ENCODE measurements at places on chromosomes 5 and 9. TPM values are rescaled to one million over a fixed set of nuclear protein-coding genes. Genes with fewer than 3 reads are reported as not detected.

Gene SLC1A1
- 0.49 TPM for polyA plus RNA-seq

DNA sequence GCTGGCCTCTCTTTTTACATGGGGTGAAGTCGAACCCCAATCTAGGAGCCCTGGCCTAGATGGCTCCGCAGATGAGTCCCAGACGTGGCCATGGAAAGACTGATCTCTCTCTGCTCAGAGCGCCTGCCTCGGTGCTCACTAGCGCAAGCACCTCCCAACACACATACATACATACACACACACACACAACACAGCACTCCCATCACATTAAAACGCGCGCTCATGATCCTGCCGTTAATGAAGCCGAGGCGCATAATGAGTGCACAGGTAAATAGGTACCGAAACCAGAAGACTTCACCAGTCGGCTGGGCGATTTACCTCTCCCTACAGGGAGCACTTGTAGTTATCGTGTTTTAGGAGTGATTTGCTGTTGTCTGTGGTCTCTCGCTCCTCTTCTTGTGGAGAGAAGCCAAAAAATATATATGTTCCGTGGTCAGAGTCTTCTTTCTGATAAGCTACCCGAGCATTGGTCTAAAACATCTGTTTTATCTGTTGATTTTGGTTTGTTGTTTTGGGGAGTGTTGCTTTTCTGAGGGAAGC is 207.7 kb downstream of the MEF2C start:
- DNase-seq, result no peak

DNA sequence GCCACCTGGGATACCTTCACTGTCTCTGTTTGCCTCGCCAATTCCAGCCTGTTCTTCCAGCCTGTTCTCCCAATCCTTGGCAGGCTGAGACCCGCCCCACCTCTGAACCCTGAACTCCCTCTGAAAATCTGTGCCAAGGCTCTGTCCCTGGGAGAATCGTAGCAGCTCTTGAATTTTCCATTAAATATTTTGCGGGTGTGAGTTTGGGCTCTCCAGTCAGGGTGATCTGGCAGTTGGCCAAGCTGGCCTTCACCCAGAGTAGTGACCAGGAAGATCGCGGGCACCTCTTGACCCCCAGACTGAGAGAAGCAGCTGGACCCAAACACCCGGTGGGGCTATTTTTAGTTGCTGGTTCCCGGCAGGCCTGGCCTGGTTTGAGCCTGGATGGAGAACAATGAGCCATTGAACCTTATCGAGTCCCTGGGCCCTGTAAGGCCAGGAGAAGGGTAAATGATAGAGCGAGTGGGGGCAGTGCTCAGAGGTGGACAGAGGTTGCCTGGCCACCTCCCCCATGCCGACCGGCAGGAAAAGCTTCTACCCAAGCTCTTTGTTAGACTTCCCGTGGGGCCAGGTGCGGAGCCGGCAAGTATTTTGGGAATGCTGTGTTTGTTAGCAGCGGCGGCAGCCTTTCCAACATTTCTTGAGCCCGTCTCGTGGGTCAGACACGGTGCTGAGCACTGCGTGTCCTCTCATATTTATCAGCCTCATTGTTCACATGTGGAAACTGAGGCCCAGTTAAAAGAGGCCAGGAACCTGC is 146.2 kb downstream of the RGS3 start:
- no peak for DNase-seq

DNA sequence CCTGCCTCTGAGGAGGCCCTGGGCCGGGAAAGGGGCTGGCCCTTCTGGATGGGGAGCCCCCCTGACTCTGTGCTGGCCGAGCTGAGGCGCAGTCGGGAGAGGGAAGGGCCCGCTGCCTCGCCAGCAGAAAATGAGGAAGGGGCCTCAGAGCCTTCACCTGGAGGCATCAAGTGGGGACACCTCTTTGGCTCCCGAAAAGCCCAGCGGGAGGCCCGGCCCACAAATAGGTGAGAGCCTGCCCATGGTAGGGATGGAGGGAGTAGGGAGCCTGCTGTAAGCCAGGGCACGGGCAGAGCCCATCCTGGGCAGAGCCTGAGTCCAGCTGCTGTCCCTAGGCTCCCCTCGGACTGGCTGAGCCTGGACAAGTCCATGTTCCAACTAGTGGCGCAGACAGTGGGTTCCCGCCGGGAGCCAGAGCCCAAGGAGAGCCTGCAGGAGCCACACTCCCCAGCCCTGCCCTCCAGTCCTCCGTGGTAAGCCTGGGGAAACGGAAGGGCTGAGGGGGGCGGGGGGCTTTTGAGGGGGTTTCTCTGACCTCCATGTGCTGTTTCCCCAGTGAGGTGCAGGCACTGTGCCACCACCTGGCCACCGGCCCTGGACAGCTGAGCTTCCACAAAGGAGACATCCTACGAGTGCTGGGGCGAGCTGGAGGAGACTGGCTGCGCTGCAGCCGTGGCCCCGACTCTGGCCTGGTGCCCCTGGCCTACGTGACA is 44.3 kb upstream of the TESK1 start:
- no peak for DNase-seq

- no peak for DNase-seq
Measured at GRCh38 chr5:178330791-178331404, 98.3 kb upstream of the PHYKPL start.
